ENCODE measurements at places on chromosomes 2 and 18.
A peak's percentile ranks its signal among the peaks of the same experiment; 100 is the strongest.

DNA sequence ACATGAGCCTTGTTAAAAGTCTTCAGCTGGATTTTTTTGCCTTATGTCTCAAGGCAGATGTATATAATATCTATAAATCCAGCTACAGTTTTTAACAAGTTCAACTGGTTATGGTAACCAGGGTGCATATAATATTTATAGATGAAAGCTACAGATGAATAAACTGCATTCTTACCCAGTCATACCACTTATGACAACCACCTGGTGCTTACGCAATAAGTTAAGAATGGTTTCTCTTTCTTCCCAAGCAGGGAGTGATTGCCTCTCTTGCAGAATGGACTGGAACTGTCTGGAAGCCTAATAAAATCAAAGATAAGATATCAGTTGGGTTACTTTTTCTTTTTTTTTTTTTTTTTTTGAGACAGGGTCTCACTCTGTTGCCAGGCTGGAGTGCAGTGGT lies 19.6 kb downstream of the DHX57 start:
- DNase-seq, result no peak

DNA sequence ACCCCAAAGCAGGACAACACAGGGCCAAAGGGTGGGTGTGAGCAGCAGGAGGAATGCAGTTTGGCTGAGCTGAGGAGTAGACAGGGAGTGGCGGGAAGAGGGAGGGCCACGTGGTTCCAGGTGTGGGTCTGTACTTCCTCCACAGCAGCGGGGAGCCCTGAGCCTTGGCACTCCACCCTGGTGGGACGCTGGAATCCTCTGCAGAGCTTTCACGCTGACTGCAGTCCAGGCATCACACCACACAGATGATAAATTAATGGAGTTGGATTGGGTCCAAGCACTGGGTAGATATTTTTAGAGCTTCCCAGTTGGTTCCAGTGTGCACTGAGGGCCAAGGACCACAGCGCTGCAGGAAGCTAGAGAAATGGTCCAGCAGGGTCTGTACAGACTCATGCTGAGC lies 67.0 kb upstream of the TMEM200C start:
- DNase-seq, result no peak

GRCh38 chr2:109375656-109376055 lies 238.1 kb downstream of the SEPTIN10 start:
- no peak for DNase-seq

DNA sequence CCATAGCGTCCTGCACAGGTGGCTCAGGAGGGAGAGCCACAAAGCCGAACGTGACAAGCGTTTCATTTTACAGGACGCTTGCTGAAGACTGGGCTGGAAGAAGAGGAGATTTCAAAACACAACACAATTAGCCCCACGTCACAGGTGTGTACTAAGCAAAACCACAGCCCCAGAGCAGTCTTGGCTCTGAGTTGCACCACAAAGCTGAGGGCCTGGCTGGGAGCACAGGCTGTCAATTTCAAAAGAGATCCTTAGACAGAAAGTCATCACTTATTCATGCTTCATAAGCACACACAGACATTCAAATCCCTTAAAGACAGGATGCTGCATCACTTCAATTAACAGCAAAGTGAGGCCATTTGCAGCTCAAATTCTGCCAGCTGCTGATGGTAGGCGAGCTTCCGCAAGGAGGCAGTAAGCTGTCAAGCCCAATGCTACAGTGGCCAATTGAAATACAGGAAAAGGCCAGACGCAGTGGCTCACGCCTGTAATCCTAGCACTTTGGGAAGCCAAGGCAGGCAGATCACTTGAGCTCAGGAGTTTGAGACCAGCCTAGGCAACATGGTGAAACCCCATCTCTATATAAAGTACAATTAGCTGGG lies 79.6 kb downstream of the SKA1 start:
- DNase-seq, result no peak

DNA sequence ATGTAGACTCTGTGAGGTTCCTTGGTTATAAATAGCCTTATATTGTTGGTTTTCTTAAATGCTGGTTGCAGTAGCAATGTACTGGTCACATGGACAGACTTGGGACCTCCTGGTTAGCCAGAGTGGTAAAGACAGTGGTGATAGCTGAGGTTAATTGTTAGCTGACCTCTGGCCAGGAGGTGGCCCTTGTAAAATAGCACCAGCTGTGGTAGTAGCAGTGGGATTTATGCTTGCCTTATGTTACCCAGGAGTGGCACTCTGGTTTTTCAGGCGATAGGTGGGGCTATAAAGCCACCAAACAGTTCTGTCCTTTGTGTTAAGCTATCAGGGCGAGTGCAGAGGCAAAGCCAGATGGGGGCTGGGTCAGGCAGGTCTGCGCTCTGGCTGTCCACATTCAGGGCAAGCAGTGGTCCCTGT lies 94.8 kb upstream of the SRD5A2 start:
- DNase-seq, result no peak

DNA sequence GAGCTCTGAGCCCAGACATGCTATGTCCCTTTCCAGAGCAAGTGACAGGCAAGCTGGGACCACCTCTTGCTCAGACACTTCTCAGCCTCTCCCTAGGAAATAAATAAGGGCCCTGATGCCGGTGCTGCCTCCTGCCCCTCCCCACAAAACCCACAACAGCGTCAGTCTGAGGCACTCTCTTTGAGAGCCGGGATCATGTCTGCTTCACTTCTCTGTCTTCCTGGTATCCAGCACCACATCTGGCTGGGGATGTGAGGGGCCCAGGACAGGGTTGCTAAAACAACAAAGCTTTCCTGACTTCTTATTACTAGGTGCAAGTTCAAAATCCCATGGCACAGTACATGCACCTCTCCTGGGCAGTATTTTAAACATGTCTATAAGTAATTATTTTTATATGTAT lies 103.9 kb upstream of the GLI2 start:
- DNase-seq, result no peak

GRCh38 chr2:65164426-65164891 lies 34.6 kb upstream of the RAB1A start:
- DNase-seq, result no peak

DNA sequence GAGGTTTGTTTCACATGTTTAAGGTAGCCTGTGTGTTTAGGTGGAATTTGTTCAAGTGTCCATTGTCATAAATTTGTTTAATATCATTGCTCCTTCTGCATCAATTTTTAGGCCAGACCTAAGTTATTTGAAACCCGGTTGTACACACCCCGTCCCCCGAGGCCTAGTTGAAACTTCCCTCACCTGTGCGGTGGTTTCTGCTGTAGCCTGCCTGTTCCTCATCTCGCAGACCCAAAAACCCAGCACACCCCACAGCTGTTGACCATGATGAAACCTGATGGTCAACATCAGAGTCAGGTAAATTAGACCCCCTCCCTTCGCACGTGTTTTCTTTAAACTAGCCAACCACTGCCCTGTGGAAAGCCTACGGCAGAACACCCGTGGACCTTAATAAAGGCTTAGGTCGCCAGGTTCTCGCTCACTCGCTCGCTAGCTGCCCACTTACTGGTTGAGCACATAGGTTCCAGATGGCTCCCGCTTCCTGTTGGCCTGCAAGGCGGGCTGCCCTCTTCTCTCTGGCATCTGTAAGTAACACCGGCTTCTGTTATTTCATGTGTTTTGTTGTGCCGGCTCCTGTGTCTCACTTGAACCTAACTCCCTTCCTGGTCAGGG lies 64.4 kb downstream of the EML6 start:
- no peak for DNase-seq

- DNase-seq, result no peak
Observed at GRCh38 chr2:183195998-183196409, 71.8 kb downstream of the NUP35 start.

DNA sequence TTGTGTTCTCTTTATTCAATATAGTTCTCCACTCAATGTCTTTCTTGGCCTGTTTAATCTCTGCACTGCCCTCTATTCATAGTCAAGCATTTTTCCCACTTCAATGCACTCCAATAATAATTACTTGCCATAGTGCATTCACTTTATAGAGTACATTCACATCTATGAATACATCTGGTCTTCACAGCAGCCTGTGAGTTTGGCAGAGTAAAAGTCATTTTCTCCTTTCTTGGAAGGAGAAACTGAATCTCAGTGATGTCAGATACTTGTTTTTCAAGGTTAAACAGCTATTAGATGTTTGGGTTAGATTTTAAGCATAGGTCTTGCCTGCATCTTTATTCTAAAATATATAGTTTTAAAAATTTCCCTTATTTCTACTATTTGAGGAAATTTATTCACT lies 373.2 kb downstream of the TRIB2 start:
- no peak for DNase-seq

DNA sequence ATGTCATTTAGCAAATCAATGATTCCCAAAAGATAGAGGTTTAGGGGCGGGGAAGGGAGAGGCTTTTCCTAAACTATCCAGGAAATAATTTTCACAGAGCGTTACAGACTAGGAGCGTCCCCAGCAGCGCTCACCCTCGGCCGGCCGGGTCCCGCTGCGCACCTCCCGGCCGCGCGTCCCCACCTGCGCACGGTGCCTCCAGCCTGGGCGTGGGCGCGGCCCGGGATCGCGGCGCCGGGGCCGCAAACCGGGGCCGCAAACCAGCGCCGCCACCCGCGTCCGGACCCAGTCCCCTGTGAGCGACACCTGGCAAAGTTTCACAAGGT lies 684 bp upstream of the ZCCHC2 start:
- DNase-seq, result no peak

GRCh38 chr2:69217333-69218080 lies 169.5 kb downstream of the GFPT1 start:
- DNase-seq, result no peak

DNA sequence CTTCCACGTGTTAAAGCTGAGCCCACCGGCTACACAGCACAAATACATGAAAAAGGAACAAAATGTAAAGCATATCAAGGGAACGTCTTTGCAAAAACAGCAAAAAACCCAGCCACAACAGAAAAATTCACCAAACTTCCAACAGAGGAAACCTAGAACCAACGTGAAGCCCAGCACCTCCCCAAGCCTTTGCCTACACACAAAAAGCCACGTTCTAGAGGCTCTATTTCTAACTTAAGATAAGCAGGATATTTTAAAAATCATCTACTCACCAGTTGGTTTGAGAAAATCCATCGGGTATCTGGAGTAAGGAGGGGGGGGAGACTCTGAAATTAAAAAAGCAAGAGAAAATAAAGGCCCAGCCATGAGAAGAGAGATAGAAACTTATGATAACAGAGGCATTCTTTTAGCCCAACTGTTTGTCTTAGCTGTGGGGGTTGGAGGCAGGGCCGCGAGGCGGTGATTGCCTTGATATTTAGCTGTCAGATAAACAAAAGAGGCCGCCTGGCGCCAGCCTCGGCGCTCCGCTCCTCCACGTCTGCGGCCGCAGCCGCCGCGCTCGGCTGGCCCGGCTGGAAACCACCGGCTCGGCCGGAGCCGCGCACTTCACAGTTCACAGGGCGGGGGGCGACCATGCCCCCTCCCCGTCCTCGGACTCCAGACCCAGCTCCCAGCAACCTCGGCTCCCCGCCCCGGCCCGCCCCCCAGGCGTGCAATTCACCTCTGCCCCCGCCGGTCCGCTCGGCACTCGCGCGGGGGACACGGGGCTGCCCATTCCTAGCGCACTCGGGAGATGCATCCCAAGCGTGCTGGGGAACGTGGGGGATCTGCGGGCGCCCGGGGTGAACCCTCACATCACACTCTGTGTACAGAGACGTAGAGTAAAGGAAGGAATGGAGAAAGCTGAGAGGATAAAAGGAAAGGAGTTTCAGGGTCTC lies 2.4 kb downstream of the SMAD7 start:
- DNase-seq, result peak; percentile 62

DNA sequence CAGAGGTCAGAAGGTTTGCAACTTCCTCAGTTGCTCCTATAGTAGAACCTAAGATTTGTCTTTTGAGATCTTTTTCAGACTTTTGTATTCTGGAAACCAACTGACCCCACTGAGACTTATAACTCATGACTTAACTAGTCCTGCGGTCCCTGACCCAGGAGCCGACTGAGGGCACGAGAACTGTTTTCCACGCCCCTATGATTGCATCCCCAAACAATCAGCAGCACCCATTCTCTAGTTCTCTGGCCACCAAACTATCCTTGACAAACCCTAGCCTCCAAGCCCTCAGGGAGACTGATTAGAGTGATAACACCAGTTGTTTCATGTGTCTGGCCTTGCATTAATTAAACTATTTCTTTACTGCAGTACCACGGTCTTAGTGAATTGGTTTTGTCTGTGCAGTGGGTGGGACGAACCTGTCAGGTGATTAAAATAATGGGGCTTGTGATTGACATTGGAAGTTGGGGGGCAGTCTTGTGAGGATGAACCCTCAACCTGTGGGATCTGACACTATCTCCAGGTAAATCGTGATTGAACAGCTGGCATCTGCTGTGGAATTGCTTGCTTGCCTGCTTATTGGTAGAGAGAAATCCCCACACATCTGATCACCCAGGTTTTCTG lies 95.7 kb downstream of the B3GNT2 start:
- no peak for DNase-seq

- DNase-seq, result no peak
Observed at GRCh38 chr2:170381678-170382077, 203.7 kb downstream of the MYO3B start.

DNA sequence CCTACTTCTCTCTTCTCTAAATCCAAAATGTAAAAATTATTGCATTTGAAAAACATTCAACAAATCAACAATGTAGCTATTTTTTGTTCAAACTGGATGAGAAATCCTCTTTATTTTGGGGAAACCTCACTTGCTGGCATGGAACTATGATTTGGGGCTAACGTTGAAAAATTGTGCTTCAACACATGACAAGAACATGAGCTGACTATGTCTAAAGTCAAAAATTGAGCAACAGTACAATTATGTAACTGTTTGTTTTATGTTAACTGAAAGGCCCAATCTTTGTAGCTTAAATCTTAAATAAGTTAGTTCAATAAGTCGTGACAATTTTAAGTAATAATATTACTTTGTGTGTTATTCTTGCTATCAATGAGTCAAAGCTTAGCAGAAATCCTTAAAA lies 67.3 kb downstream of the TMEFF2 start:
- no peak for DNase-seq

- DNase-seq, result no peak
Observed at GRCh38 chr2:237866101-237866621, 6.7 kb downstream of the RAMP1 start.

GRCh38 chr2:138565230-138565598 lies 63.6 kb downstream of the SPOPL start:
- DNase-seq, result no peak
